NAMALWA (cell line): ENCODE measurements at places on chromosomes 3 and 15.

- no peak for DNase-seq
Observed at GRCh38 chr3:71025516-71025915, 558.0 kb downstream of the FOXP1 start.

GRCh38 chr3:13770170-13771169 is 109.4 kb downstream of the WNT7A start:
- no peak for DNase-seq

DNA sequence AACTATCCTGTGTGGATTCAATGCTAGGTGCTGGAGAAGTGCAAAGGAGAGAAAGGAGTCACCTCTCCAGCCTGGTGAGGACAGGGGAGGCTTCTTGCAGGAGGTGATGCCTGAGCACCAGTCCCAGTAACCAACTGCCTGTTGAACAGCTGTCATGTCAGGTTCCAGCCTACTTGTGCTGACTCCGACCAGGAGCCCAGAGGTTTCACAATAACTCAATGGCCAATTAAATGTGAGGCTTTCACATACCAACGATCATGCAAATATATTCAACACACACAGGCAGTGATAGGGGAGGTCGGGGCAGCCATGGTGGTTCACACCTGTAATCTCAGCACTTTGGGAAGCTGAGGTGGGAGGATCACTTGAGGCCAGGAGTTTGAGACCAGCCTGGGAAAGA is 7.7 kb downstream of the SORD start:
- DNase-seq, result no peak

- DNase-seq, result no peak
Observed at GRCh38 chr3:69182588-69183316, 60.4 kb upstream of the LMOD3 start.

- DNase-seq, result peak; percentile 48
Observed at GRCh38 chr3:72176537-72177041, 391.6 kb upstream of the PROK2 start.

DNA sequence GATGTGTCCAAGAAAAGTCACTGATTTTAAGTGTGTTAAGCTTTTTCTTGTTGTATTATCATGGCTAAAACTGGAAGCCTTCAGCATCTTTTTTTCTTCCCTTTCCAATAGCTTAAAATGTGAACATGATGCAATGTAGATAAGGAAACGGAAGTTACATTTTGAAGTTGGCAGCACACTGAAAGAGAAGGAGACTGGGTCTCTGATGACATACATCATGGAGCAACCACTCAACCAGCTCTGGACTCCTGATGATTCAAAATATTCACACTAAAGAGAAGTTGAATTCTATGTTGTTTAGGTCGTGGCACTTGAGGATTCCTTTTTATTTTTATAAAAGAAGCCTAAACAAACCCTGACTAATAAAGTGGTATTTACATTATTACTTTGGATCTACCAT is 488.3 kb upstream of the ALCAM start:
- DNase-seq, result no peak

- no peak for DNase-seq
Observed at GRCh38 chr3:62601238-62602070, 228.1 kb upstream of the FEZF2 start.

GRCh38 chr3:151275091-151275490 is 3.3 kb downstream of the P2RY14 start:
- DNase-seq, result no peak

DNA sequence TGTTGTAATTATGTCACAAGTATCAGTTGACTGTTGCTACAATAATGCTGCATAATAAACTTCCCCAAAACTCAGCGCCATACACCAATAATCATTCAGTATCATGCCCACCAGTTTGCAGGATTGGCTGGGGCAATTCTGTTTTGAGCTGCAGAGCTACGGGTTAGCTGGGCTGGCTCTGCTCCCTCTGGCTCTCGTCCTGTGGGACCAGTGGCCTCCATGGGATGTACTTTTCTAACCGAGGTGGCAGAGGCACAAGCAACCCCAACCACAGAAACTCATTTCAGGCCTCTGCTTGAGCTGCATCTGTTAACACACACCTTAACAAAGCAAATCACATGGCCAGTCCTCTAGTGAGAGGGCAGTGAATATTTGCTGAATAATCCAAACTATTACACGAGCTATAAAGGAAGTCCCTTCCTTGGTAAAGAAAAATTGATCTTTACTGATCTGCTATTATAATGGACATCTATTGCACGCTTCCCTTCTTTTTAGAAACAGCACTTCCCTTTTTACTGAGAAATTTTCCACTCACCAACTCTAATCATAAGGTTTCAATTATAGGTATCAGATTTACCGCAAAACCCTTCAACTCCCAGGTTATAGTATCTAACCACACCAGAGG is 10.9 kb upstream of the BCL2A1 start:
- no peak for DNase-seq

DNA sequence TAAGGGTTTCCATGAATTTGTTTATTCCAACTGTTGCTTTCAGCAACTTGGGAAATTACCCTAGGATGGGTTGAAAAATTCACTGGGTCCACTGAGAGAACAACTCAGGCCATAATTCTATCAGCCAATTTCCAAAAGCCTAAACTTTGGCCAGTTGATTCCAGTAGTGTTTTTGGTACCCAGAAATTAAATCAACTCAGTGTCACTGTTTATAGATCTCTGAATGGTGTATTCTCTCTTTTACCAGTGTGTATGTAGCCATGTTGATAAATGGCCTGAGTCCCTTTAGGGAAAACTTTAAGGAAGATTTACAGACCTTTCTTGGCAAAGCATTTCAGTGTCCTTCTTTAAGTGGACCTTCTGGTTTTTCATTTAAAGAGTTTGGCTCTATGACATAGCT is 636.4 kb downstream of the OTOL1 start:
- DNase-seq, result no peak

DNA sequence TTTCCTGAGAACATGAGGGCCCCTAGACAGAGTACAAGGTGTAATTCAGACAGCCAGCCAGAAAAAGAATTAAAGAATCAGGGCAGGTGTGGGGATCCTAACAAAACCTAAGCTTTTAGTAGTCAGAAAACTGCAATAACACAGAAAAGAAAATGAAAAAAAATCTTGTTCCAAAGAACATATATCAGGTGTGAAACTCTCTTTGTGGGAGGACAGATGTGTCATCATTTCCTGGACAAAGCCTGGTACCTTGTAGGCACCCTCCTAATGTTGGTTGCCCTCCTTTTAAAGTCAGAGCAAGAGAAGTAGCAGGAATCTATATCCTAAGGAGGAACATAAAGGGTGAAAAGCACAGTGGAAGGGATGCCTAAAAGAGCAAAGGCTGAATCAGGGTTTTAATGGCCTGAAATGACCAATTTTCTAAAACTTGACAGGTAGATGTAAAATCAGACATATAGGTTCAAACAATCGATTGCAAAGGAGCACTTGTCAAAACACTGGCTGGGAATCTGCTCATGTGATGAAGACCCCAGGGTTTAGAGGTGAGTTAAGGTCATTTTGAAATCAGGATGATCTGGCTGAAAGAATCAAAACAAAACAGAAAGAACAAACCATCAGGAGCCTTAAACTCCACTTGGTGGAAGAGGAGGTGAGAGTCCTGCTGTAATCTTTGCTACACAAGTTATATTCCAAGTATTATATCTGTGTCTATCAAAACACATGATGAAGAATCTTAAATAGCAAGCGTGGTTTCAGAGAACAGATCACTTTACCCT is 54.9 kb downstream of the TGFBR2 start:
- no peak for DNase-seq

GRCh38 chr15:39118510-39118909 is 462.4 kb upstream of the THBS1 start:
- no peak for DNase-seq

DNA sequence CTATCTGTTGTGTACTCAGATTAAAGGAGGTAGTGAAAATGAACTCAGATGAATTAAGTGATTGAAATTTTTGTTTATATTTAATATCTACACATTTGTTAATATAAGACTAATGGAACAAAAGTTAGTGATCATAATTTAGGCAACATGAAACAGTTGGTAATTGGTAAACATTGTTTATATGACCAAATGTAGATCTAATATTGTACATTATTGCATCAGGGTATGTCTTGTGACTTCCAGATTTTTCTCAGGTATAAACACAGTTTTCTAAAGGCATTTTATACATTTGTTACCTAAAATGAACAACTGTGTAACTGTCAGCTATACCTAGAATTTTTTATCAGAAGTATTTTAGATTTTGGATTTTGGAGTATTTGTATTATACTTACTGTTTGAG is 14.8 kb downstream of the GMPS start:
- no peak for DNase-seq

DNA sequence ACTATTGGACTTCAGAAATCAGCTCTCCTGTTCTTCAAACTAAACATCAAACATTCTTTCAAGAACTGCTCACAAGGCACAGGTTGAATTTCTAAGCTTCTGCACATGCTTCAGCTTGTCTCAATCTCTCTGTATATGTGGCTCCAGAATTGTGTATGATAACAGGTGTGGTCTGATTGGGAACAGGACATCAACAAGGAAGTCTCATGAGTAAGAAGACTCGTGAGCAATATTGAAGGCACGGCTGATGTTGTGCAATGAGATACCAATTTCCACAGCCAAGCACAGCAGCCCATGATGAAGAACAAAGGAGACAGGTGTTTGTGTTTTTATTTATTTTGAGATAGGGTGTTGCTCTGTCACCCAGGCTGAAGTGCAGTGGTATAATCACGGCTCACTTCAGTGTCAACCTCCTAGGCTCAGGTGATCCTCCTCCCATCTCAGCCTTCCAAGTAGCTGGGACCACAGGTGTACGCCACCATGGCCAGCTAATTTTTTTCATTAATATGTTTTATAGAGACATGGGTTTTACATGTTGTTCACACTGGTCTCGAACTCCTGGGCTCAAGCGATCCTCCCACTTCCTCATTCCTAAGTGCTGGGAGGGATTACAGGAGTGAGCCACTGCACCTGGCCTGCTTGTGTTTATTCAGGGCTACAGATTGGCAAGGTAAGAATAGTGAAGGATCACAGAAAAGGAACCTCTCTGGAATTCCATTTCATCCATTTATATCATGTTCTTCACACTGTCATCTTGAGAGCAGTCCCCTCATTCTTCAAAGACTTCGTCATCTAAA is 32.2 kb upstream of the ABHD17C start:
- no peak for DNase-seq

- no peak for DNase-seq
Observed at GRCh38 chr15:40081691-40082194, 26.9 kb downstream of the BMF start.

GRCh38 chr3:155426524-155427230 is 133.2 kb upstream of the STRIT1 start:
- DNase-seq, result peak; percentile 21

- DNase-seq, result no peak
Observed at GRCh38 chr3:16885593-16886302, 993 bp downstream of the PLCL2 start.

- DNase-seq, result no peak
Observed at GRCh38 chr3:25861566-25861965, 71.7 kb downstream of the OXSM start.

- no peak for DNase-seq
Observed at GRCh38 chr15:48851956-48852355, 26.0 kb upstream of the EID1 start.

DNA sequence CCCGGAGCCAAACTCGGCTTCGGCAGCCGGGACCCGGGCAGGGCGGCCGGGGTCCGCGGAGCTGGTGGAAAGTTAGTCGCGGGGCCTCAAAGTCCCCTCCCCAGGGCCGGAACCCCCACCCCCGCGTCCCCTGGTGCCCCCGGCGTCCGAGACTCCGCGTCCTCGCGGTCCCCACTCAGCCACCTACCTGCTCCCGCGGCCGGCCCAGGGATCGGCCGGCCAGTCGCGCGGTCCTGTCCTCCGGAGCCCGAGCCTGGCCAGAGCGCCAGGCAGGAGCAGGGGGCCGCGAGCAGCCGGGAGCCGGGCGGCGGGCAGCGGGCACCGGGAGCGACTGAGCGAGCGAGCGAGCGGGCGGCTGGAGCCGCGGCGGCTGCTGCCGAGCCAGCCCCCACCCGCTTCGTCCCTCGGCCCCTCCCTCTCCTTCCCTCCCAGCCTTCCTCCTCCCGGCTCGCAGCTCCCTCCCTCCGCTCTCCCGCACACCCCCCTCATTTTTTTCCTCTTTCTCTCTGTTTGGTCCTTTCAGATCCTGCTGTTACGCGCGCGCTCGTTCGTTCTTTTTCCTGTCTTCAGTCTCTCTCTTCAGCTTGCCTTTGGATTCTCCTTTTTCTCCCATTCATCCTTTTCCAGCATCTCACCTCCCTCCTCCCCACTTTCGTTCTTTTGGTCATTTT is at the start of gene MEGF11:
Gene MEGF11 (minus strand): TSS at position 333 of the 671 bp plus-strand sequence. CDS start 125,347 bp downstream, outside the sequence.
- no peak for DNase-seq

- peak; percentile 62 for DNase-seq
Observed at GRCh38 chr3:188236271-188236670, 82.3 kb downstream of the LPP start.

DNA sequence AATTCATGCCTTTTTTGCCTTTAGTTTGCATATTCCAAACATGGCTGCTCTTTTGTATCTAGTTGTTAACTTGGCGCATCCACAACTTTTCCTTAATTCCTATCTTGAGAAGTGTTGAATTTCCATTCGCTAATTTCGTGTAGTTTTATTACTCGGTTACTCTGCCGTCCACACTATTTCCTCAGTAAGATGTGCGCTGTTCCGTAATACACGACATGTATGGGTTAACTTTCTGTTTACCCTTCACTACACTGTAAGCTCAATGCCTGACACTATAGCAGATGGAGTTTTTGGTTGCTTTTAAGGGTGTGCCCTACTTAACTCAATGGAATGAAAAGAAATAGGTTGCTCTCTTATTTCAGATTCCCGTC is 724 bp downstream of the RPSA start:
- DNase-seq, result no peak

GRCh38 chr3:171116365-171116764 is 89.8 kb upstream of the SLC2A2 start:
- no peak for DNase-seq

DNA sequence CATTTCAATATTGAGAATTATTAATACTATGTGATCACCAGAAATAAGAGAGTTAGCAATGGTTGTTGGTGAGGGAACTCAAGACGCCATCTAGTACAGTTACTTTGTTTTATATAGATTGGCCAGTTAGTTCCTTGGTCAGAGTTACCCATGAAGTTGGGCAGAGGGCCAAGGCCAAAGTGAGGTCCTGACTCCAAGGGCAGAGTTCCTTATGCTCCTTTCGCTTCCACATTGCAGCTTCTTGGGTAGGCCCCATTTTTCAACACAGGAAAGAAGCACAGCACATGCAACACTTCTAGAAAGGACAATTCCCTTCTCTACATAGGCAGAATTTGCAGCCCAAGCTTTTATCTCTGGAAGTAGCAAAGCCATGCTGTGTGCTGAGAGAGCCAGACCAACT is 178.6 kb downstream of the KCNAB1 start:
- DNase-seq, result no peak

DNA sequence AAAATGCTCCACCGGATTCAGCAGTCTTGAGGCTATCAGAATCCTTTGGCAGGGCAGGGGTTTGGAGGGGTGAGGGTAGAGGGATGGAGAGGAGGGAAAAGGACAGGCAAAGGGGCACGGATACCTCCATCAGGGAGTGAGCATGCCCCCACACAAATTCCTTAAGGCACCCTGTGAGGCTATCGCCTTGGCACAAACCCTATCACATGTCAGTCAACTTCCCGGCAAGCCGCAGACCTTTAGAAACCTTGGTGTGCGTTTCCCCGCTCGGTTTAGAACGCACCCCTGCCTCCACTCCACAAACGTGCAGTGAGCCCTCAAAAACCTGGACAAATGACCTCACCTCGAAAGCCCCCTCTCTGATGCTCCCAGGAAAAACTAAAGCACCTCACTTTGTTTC is 422 bp upstream of the SETMAR start:
- DNase-seq, result no peak
